ENCODE measurements at places on chromosomes 6 and 20.

DNA sequence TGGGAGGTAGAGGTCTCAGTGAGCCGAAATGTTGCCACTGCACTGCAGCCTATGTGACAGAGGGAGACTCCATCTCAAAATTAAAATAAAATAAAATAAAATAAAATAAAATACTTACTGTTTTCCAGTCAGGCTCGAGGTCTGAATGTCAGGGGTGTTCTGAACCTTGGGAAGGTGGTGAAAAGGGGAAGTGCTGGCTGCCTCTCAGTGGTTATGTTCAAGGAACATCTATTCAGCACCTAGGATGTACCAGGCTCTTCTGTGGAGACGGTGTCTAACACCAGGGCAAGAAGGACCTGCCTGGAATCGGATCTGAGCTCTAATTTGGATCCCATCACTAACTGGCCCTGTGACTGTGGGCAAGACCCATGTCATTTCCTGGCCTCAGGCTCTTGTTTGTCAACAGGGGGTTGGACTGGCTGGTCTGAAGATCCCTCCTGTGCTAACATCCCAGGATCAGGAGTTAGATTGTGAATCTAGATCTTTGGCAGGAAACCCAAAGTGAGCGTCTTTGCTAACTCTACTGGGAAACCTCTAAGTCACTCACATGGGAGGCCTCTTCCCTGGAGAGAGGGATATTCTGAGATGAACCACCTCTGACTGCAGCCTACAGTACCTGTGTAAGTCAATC, 63.4 kb upstream of the SIRPG start:
- no peak for DNase-seq

- no peak for DNase-seq
Observed at GRCh38 chr6:39224011-39224410, 5.3 kb downstream of the KCNK5 start.

GRCh38 chr20:10217721-10218410, 764 bp upstream of the SNAP25 start:
- DNase-seq = peak; percentile 83

DNA sequence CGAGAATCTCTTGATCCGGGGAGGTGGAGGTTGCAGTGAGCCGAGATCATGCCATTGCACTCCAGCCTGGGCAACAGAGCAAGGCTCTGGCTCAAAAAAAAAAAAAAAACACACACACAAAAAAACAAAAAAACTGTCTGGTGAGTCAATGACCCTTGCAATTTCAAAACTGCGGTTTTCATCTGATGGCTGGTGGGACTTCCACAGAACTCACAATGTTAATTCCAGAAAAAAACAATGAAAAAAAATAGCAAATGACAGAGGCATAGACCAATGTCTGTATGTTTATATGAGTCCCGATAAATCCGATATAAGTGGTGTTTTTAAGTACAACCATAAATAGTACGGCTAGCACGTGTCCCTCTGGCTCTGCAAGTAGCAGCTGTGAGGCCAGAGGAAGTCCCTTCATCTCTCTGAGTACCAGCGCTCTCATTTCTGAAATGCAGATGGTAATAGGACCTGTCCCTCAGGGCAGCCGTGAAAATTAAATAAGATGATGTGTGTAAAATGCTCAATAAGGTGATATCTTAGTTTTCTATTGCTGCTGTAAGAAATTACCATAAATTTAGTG, 21.9 kb upstream of the PTPN1 start:
- DNase-seq = no peak

DNA sequence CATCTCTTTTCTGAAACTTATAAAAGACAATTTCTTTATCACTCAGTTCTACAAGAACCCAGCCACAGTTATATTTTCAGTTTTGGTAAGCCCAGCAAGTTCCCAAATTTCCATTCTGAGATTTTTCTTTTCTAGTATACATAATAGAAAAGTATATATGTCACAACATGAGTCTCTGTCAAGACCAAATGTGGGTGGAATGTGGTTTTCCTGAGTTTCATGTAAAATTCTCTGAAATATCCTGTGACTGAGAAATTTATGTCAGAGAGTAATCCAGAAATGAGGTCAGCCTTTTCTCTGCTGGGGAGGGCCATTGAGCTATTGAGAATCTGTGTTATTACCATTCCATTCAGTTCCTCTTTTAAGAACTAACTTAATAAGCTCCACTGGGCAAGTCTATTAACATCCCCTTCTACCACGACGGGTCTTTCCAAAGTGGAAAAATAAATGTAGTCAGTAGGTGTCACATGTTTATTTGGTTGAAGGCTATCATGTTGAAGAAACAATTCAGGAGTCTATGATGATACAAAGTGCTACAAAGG, 100.7 kb upstream of the HMGN3 start:
- DNase-seq = no peak

- no peak for DNase-seq
Observed at GRCh38 chr6:3394671-3395070, 62.2 kb downstream of the SLC22A23 start.

- DNase-seq = peak; percentile 65
Observed at GRCh38 chr20:39057911-39058310, 95.8 kb downstream of the DHX35 start.

DNA sequence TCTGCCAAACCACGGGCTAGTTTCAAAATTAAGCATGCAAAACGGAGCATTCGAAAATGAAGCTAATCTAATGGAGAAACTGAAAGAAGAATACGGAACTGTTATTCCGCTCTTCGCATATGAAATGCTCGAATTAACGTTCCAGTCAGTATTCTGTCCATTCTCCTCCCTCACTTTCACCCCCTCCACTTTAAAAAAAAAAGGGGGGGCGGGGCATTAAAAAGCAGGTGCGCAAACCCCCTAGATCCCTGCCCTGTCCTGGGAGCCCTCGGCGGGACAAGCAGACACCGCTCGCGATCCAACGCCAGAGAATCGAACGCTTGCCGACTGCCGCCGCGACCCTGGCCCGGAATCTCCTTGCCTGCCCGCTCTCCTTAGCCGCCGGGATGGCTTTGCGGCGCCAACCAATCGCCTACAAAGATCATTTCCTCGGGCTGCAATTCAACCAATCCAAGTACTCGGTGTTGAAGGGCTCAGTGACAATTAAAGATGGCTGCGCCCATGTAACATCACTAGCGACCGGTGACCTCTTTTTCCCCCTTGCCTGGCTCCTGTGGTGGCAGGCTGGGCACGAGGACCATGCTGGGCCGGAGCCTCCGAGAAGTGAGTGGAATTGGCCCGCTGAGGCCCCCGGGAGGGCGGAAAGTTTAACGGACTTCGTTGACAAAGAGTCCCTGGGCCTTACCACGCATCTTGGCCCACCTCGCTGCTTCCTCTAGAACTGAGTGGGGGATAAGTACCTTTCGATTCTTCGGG, at the start of the genes QRSL1 and RTN4IP1:
QRSL1 (plus strand) TSS at position 476 of the 756 bp plus-strand sequence; CDS start at position 580, 104 bp downstream.
RTN4IP1 (minus strand) TSS at position 396 of the 756 bp plus-strand sequence. CDS start 477 bp downstream, outside the sequence.
- peak; percentile 94 for DNase-seq

- DNase-seq = no peak
Observed at GRCh38 chr6:114084327-114084890, 113.5 kb upstream of the HDAC2 start.

Measured in Ammon's horn (tissue), 1 donor.